ENCODE measurements at places on chromosomes 3 and 15.

DNA sequence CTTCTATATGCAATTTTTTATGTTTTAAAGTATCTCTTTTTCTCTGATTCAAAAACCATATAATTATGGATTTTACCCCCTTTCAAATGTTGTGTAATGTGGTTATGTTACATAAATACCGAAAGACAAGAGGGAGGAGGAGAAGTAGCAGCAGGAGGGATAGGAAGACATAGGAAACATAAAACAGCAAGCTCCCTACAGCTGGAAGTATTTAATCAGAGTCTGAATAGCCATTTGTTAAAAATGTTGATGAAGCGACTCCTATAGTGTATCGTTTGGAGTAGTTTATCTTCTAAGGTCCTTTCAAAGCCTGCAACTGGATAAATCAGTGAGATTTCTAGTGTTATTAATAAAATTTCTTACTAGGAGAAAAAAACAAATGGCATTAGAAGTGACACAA is 598.1 kb upstream of the GOLIM4 start:
- DNase-seq, result no peak

GRCh38 chr3:19901918-19902317 is 32.1 kb downstream of the EFHB start:
- DNase-seq, result peak; percentile 52

DNA sequence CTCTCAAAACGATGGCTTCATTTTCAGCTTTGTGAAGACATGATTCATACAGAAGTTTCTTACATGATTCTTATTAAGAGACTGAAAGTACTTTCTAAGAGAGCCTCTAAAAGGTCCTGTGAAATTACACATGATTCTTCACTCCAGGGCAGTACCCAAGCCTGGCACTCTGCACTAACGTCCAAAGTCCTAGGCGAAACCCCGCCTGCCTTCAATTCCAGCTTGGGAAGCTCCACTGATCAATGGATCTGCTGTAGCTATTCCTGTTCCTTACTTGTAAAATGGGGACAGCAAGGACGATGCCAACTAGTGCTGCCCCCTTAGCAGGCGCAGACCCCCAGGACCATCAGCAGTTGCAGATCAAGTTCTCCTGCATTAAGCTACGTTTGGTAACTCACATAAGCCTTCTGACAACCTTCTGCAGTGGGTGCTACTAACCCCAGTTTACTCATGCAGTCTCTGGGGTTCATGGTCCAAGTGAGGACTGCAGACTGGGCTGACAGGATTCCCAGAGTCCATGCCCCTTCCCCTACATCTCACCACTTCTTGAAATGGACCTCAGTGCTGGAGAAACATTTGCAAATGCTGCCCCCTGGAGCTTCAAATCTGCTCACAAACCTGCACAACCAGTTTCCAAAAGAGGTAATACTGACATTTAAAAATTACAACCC is 10.6 kb downstream of the CHCHD4 start:
- DNase-seq, result no peak

- DNase-seq, result no peak
These were observed 251.0 kb downstream of the KCNH8 start for GRCh38 chr3:19399356-19399755.

DNA sequence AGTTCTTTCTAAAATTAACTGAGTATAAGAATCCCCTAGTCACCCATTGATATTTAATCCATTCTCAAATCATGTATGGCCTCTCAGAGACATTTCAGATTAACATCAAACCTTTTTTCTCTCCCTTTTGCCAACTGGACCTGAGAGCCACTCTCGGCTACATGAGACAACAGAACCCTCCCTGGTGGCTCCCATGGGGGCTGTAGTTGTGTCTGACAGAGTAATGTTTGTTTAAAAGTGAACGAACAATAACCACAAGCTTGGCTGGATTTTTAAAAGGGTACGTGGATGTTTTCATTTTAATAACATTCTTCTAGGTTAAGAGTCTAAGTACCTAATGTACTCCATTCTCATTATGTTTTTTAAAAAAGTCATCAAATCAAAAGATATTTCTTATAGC is 37.1 kb downstream of the P3H2 start:
- DNase-seq, result no peak

DNA sequence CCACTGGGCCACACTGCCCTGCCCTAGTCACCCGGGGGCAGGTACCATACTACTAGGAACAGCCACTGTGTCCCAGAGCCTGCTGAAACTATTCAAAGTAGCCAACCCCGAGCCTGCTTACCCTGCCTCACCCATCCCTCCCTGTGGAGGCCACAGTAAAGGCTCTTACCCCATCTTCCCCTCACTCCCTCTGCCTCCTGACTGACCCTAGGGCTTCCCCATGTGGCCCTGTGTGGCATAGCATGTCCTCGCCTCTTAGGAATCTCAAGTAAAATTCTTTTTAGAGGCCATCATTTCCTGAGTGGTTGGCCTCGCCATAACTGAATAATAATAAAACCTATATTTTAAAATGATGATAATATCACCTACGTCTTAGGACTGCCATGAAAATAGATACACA is 112.2 kb upstream of the SLC6A11 start:
- peak; percentile 22 for DNase-seq

DNA sequence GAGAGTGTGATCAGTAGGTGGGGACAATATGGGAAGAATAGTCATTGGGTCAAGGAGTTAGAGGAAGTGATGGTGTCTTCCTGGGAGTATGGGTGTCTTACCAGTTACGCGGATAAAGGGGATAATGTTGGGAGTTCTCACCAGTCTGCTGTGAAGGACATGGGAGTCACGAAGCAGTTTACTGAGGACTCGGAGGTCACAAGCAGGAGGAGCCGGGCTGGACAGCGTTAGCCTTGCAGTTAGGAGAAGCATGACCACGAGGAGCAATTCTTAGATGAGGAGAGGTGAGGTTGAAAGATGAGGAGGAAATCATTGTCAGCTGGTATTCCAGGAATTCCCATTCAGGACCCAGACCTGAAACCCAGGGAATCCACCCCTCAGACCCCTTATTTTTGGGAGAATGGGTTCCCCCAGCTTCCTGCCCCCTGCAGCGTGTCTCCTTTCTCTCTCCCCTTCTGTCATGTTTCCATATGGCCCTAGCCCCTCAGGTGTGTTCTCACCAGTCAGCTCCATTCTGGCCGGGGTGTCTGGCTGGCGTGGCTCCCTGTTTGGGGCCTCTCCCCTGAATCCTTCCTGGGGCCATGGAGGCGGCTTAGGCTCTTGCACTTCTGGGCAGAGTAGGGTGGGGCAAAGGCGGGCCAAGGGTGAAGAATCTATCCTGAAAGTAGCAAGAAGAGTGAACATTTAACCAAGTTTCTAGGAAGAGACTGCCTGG is 2.1 kb downstream of the THPO start:
- DNase-seq, result no peak

GRCh38 chr3:182284793-182285192 is 508.5 kb upstream of the ATP11B start:
- no peak for DNase-seq

- DNase-seq, result no peak
These were observed 84.2 kb downstream of the LRRC49 start for GRCh38 chr15:70976851-70977250.

GRCh38 chr3:114839476-114839875 is 307.6 kb downstream of the ZBTB20 start:
- no peak for DNase-seq

DNA sequence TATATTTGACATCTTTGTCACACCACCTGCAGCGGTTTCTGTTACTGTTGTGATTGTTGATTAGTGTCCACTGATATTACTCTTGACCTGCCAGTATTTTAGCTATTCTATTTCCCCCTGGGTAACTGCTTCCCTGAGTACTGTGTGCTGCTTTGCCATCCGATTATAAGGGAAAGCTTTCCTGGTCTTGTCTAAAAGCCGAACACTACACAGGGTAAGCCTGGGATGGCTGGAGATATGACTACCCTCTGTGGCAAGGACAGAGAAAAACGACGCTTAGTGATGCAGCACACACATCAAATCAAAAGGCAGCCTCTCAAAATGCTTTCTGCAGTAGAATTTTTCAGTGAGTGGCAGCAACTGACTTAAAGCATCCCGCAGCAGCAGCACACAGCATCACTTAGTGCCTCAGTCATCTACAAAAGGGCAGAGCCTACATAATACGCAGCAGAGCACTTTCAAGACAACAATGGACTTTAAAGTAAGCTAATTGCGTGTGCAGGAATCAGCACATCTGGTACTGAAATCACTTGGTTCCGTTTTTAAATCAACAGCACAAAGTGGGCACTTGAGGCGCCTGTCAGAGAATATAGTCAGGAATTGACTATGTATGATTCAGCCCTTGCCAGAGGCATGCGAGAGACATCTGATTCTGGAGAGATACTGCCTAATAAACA is 656.3 kb upstream of the TGFBR2 start:
- DNase-seq, result no peak

GRCh38 chr3:55180936-55181535 is 253.2 kb upstream of the LRTM1 start:
- DNase-seq, result peak; percentile 12

DNA sequence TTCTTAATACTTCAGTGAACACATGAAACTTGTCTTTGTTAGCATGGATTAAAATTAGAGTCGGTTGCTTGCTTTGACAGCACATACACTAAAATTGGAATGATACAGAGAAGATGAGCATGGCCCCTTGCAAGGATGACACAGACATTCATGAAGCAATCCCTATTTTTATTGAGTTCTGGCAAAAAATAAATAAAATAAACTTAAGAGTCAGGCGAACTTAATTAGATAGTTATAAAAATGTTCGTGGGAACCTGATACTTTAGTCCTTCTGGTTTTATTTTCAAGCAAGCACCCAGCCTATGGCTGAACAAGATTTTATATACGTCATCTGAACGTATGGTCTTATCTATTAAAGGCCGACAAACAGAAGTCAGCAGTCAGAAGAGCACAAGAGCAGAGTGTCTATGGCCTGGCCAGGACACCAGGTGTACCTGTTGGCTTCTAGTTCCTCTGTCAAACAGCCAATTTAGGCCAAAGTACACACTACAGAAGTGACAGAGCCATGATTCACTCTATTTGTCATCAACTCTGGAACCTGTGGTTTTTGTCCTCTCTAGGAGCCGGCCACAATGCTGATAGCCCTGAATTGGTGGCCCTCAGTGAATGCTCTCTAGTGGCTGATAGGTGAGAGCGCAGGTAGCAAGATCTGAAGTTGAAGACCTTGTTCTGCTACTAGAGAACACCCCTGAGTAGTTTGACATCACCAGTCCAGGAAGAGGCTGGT is 64.3 kb downstream of the LEO1 start:
- DNase-seq, result no peak

- peak; percentile 71 for DNase-seq
These were observed 15.7 kb downstream of the LIPC start for GRCh38 chr15:58447271-58448010.

DNA sequence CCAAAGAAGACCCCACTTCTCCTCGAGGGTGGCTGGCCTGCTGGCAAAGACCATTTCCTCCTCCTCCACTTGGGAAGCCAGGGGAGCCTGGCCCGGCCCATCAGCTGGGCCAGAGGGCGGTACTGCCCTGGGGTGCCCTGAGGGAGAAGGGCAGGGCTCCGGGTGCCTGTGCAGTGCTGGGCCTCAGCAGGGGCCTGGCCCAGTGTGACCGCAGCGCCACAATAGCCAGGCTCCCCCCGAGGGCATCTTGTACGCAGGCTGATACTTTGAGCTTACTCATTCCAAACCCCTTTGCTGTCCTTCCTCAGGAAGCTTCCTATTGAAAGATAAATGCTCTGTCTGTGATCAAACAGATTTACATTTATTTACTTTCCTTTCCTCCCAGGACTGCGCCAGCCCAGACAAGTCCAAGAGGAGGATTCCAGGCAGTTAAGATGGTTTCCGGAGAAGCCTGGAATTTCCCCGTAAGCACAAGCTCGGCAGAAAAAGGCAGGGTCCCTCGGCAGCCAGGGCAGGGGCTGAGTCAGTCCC is 240.1 kb downstream of the XXYLT1 start:
- DNase-seq, result no peak

DNA sequence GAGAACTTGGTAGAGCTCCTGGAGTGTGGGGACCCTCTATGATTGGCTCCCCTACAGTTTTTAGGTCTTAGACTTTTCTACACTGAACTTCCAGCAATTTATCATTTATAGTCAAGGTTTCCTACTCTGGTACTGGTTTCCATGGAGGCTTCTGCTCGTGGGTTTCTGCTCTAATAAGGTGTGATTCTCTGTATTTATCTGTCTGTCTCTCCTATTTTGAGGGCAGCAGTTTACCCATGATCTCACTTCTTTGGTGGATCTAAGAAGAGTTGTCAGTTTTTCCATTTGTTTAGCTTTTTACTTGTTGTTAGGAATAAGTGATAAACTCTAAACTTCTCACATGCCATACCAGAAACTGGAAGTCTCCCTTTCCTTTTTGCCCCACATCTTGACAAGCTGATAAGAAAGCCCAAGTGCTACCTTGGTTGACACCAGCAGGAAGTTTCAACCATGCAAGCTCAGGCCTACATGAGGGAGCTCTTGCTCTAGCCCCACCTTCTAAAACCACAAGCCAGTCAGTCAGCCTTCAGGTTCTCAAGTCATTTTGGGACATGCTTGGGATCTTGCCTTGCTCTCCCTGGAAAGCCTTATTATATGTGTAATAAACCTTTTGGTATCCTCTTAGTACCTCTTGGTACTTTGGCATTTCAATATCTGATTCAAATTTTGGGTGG is 10.0 kb downstream of the TIMMDC1 start:
- DNase-seq, result no peak

- no peak for DNase-seq
These were observed 56.8 kb upstream of the TPM1 start for GRCh38 chr15:62985768-62986167.

GRCh38 chr3:72270072-72270681 is 485.2 kb upstream of the PROK2 start:
- DNase-seq, result peak; percentile 92

GRCh38 chr3:14810801-14811661 is 7.7 kb upstream of the FGD5 start:
- no peak for DNase-seq

GRCh38 chr15:89799011-89799911 is 15.4 kb downstream of the ANPEP start:
- DNase-seq, result no peak

DNA sequence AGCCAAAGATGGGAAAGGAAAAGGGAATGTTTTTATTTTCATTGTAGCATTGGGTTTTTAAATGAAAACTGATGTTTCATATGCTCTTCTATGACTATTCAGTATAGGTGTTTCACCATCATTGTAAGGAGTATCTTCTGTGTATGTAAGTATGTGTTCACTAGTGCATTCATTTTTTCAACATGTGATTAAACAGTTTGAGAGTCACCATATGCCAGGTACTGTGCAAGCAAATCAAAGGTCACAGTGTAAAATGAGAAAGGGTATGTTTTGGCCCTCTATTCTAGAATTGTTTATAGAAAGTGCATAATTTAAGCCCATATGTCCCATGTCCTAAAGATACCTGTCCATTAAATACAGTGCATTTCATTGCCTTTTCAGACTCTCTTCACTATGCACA is 207.2 kb downstream of the ZBTB20 start:
- no peak for DNase-seq

- DNase-seq, result no peak
These were observed 44.5 kb downstream of the CMSS1 start for GRCh38 chr3:99862208-99862607.

DNA sequence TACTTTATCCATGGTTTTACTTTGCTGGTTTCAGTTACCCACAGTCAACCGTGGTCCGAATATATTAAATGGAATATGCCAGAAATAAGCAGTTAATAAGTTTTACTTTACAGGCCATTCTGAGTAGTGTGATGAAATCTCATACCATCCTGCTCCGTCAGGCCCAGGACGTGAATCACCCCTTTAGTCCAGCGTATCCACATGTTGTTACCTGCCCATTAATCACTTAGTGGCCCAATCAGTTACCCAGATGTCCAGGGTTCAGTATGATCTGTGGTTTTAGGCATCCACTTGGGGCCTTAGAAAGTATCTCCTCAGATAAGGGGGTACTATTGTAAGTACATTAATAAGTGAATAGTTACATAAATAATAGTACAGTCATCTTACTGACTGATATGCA is 88.0 kb downstream of the TTBK2 start:
- DNase-seq, result no peak

- no peak for DNase-seq
These were observed 266.2 kb upstream of the VEPH1 start for GRCh38 chr3:157769378-157769777.
